Endothelial cell of umbilical vein (primary cell): ENCODE measurements at places on chromosomes 2 and 18. TPM values are rescaled to one million over a fixed set of nuclear protein-coding genes. Genes with fewer than 3 reads are reported as not detected.
A peak's percentile ranks its signal among the peaks of the same experiment; 100 is the strongest.

- no peak for DNase-seq
These were observed 45.1 kb downstream of the TEX51 start for GRCh38 chr2:126943612-126944348.

GRCh38 chr2:228590681-228591080, 409.2 kb upstream of the SPHKAP start:
- no peak for DNase-seq

GRCh38 chr2:182616471-182617393, 99.3 kb upstream of the DNAJC10 start:
- peak; percentile 96 for DNase-seq

- peak; percentile 85 for DNase-seq
These were observed 22.5 kb downstream of the CYRIA start for GRCh38 chr2:16643099-16643498.

GRCh38 chr2:9336576-9337314, 86.6 kb downstream of the ITGB1BP1 start:
- DNase-seq = peak; percentile 82

- no peak for DNase-seq
These were observed 95.3 kb downstream of the GALR1 start for GRCh38 chr18:77344786-77345500.

DNA sequence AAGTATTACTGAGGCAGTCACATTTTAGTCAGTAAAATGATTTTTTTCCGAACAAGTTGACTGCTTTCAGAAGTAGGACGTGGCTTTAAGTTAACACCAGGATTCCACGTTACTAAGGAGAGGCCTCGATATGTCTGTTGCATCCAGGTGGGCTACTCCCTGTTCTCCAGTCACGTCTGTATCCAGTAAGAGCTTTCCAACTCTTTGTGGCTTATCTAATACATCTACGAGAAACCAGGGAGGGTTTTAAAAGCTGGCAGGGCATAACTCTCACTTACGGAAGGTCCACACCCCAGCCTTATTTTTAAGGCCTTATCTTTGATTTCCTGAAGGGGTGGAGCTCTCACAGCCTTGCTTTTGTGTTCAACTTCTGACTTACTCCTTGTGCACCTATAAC, 99.2 kb downstream of the SLC8A1 start:
- DNase-seq = no peak

DNA sequence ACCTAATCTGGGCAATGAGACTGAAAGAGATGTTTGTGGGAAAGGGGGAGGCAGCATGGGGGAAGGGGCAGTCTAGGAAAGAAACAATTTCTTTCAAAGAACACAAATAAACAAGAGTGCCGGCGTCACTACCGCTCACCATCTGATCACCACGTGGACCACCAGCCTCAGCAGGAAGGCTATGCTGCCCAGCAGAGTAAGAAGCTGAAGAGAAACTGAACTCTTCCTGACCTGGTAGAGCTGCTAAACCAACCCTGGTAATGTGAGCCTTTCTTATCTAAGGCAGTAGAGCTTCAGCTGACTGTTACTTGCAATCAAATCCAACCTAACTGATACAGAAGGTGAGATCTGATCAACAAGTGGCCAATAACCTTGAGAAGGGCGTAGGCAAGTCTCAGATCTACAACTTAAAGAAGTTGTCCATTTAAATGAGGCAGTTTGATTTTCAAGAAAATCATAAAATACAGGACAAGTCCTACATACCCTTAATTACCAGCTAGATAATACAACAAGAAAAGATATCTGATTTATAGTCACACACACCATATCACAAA, 44.2 kb upstream of the SPTBN1 start:
- no peak for DNase-seq

- DNase-seq = peak; percentile 57
These were observed 42.6 kb downstream of the ASAP2 start for GRCh38 chr2:9249020-9249800.

DNA sequence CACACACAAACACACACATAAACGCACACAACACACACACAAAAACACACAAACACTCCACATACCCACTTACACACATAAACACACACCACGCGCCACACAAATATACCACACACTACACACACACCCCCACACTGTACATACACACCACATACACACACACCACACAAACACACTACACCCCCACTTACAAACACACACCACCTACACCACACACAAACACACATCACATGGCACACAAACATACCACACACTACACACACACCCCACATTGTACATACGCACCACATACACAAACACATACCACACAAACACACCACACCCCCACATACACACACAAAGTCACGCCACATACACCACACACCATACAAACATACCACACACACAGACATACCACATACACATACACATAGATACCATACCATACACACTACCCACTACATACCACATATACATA, 59.9 kb downstream of the TWIST2 start:
- no peak for DNase-seq

GRCh38 chr2:164737612-164738081, 104.0 kb downstream of the COBLL1 start:
- DNase-seq = peak; percentile 82

- no peak for DNase-seq
These were observed 10.4 kb downstream of the ROCK1 start for GRCh38 chr18:21101172-21101571.

DNA sequence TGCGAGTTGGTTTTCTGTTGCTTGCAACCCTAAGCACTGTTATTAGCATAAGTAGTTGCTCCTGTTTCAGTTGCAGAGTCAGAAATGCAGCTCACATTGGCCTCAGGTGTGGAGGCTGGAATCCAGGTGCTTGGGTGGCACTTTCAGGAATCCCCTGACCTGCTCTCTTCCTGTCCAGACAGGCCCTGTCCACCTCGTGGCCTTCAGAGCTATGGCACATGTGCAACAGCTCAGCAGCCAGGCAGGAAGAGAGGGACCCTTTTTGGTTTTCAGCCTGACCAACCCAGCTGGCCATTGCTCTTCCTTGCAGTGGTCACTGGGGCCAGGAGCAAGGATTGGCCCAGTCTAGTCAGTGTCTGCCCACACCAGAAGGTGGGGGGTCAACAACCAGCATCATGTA, 12.7 kb downstream of the ACOXL start:
- DNase-seq = no peak

DNA sequence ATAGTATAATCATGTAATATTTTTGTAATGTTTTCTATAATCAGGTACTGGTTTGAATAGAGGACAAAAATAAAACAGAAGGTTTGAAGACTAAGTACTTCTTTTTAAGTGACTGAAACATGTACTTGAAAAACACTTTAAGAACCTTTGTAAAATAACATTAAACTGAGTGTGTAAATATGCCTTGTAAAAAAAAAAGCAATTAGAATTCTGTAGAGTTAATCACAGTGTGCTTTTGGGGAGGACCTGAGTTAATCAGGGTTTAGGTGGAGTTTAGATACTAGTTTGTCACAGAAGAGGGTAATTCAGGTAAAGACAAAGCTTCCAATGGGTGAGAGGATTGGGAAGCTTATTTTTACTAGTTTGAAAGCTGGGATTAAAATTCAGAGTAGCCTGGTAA, 10.3 kb downstream of the MBD5 start:
- no peak for DNase-seq

DNA sequence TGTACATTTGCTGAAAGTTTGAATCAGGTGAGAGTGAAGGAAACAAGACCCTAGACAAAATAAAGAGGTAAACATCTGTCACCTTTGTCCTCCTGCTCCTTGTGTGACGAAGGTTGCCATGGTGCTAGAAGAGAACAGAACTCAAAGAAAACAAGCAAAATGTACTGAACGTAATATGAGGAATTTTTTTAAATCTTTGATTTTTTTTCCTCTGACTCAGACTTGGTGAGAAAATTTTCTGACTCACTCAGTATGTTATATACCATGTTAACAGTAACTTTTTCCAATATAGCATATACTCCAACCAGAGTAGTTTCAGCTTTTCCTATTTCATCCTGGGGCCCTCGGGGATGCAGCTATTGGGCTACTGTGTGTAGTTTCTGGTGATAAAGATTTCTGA, 2114.6 kb upstream of the PIK3C3 start:
- DNase-seq = peak; percentile 69

- DNase-seq = no peak
These were observed 640.4 kb upstream of the CHAC2 start for GRCh38 chr2:53127061-53127650.

- no peak for DNase-seq
These were observed 377.2 kb upstream of the LRATD1 start for GRCh38 chr2:14255135-14255820.

- DNase-seq = no peak
These were observed 135.9 kb downstream of the CYP26B1 start for GRCh38 chr2:72011791-72012190.

DNA sequence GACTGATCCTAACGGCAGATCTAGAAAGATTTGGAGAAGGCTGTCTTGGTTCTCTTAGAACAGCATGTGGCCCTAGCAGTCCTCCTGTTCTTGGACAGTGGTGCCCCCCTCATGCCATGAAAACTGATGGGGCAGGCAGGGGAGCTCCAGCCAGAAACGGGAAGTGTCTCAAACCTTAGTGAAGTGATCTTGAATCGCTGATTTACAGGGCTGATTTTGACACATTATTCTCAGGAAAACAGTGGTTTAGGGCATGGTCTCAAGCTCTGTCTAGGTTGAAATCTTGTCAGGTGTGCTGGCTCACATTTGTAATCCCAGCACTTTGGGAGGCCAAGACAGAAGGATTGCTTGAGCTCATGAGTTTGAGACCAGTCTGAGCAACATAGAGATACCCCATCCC, 37.8 kb downstream of the SRSF7 start:
- DNase-seq = no peak

DNA sequence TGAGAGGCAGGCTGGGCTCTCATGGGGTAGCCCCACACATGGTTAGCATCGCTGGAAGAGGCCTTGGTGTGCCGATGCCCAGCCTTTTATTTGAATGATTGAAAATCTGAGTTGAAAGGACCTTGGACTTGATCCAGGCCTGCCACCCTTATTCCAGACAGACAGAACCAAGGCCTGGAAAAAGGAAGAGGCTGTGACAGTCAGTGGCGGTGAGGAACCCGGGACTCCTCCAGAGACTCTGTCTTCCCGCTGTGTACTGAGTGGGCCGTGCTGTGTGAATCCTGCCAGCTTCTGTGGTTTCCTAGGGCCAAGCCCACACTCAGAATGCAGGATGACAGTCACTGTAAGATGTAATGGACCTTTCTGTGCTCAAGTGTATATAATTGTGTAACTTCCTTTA, 218.5 kb downstream of the LDLRAD4 start:
- DNase-seq = no peak

DNA sequence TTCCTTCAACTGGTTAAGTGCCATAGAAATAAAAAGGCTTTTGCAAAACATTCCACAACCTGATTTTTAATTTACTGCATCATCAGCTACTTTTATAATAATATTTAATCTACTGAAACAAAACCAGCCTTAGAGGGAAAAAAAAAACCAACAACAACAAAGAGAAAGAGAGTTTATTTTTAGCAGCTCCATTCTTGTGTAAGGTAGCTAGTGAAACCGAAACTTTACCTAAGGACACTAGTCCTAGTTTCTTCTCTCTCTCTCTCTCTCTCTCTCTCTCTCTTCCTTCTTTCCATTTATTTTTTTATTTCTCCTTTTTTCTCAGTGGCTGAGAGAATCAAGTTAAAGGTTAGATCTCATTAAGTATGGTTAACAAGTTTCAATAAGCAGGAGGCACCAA, 21.4 kb downstream of the EN1 start:
- DNase-seq = no peak

FOXD4L1 gene
- 0.18 TPM in 1 of 2 replicates, not detected in the other for total RNA-seq

LRATD1 gene
- not detected in 2 replicates for total RNA-seq

CYP20A1 gene
- total RNA-seq = 19.7 and 26.5 TPM in 2 replicates

IL36B gene
- not detected in 2 replicates for total RNA-seq
